ENCODE measurements at places on chromosomes 5 and 9. TPM values are rescaled to one million over a fixed set of nuclear protein-coding genes. Genes with fewer than 3 reads are reported as not detected.

GRCh38 chr5:111887706-111888105, 130.7 kb upstream of the NREP start:
- no peaks in the 10 kb centered on the region for H3K4me1 ChIP-seq
- DNase-seq = no peak
- H3K36me3 ChIP-seq = no peaks in the 10 kb centered on the region
- no peak overlapping the region for H3K4me3 ChIP-seq
- H3K27ac ChIP-seq = no peak overlapping the region

- no peak for DNase-seq
- H3K4me3 ChIP-seq = no peak overlapping the region
- no peaks in the 10 kb centered on the region for H3K36me3 ChIP-seq
- no peak overlapping the region for H3K27ac ChIP-seq
- H3K4me1 ChIP-seq = no peaks in the 10 kb centered on the region
These were observed 201.1 kb upstream of the KLF9 start for GRCh38 chr9:70615464-70616138.

- H3K36me3 ChIP-seq = no peaks in the 10 kb centered on the region
- H3K27me3 ChIP-seq = no peaks in the 10 kb centered on the region
- no peak for DNase-seq
- H3K27ac ChIP-seq = no peak overlapping the region
These were observed 61.7 kb upstream of the PSD2 start for GRCh38 chr5:139733698-139734538.

DNA sequence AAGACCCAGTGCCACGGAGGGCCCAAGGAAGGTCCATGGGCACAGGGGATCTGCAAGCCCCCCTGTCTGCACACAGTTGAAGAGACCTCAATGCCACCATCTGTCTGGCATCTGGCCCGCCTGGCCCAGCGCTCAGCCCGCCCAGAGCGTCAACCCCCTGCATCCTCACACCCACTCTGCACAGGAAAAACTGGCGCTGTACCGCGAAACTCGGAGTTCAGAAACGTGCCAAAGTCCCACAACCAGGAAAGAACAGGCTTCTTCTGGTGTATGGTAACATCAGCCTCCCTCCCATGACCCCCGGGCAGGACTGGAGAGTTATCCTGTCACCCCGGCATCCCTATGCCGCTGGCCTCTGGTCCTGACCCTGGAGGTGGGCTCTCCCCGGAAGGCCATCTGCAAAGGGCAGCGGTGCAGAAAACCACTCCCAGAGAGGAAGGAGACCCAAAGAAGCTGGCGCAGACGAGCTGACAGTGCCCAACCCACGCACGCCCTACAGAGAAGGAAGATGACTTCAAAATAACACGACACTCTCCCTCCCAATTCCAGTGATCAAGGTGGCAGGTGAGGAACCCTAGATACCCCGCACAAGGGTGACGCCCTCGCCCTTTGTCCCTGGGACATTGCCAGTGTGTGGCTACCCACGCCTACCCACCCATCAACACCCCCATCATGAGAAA, 18.9 kb downstream of the VAV2 start:
- H3K27me3 ChIP-seq = no peaks in the 10 kb centered on the region
- H3K36me3 ChIP-seq = peaks cover 4% of the 10 kb centered on the region
- DNase-seq = no peak
- H3K27ac ChIP-seq = no peak overlapping the region

- DNase-seq = no peak
- no peak overlapping the region for H3K4me3 ChIP-seq
- H3K4me1 ChIP-seq = no peaks in the 10 kb centered on the region
- H3K36me3 ChIP-seq = no peaks in the 10 kb centered on the region
- H3K27me3 ChIP-seq = no peaks in the 10 kb centered on the region
These were observed 23.4 kb upstream of the RUFY1 start for GRCh38 chr5:179526978-179527377.

- DNase-seq = no peak
- H3K27ac ChIP-seq = no peak overlapping the region
- no peaks in the 10 kb centered on the region for H3K27me3 ChIP-seq
- no peak overlapping the region for H3K4me3 ChIP-seq
- peaks cover 16% of the 10 kb centered on the region for H3K4me1 ChIP-seq
These were observed 93.1 kb downstream of the PDE4D start for GRCh38 chr5:59800347-59800893.

DNA sequence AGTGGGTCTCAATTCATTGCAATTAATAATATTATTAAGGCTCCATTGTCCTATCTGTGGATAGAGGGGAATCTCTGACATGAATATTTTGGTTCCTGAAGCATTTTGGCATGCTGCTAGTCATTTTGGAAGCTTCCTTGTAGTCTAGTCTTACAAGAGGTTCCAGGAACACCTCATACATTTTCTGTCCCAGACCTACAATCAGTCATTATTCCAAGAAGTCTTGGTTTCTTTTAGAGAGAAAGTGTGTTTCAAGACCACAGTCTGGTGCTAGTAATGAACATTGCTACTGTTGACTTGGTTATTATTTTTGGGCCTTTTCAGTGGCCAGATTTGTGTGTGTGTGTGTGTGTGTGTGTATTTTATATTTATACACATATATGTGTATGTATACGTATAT, 98.9 kb downstream of the ERCC6L2 start:
- H3K4me1 ChIP-seq = no peaks in the 10 kb centered on the region
- DNase-seq = no peak
- no peak overlapping the region for H3K4me3 ChIP-seq
- no peaks in the 10 kb centered on the region for H3K36me3 ChIP-seq
- H3K27me3 ChIP-seq = no peaks in the 10 kb centered on the region

GRCh38 chr9:85514256-85514655, 227.5 kb downstream of the AGTPBP1 start:
- H3K4me3 ChIP-seq = no peak overlapping the region
- H3K4me1 ChIP-seq = peaks cover 42% of the 10 kb centered on the region
- no peaks in the 10 kb centered on the region for H3K36me3 ChIP-seq
- H3K27ac ChIP-seq = peak overlapping the region; percentile 45

- H3K36me3 ChIP-seq = no peaks in the 10 kb centered on the region
- no peak overlapping the region for H3K27ac ChIP-seq
- no peaks in the 10 kb centered on the region for H3K4me1 ChIP-seq
- peaks cover 9% of the 10 kb centered on the region for H3K27me3 ChIP-seq
- H3K4me3 ChIP-seq = no peak overlapping the region
- no peak for DNase-seq
These were observed 17.3 kb upstream of the SMIM32 start for GRCh38 chr5:136210259-136210658.

DNA sequence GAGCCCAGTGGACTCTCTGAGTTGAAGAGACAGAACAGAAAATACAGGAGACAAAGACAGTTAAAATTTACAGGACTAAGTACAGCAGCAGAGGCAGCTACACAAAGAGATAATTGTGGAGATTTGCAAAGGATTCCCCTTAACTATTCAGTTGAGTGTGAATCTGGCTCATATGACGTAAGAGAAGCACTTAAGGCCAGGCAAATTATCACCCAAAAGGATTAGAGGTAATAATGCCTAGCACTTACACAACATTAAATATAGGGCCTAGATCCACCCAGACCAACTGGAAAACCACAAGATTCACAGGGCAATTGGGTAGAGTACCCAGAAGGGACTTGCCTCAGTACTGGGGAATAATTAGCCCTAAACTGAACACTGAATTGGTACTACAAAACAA, 41.3 kb downstream of the ADAMTS6 start:
- H3K27ac ChIP-seq = no peak overlapping the region
- no peaks in the 10 kb centered on the region for H3K4me1 ChIP-seq
- H3K27me3 ChIP-seq = no peaks in the 10 kb centered on the region
- H3K36me3 ChIP-seq = no peaks in the 10 kb centered on the region

- no peaks in the 10 kb centered on the region for H3K27me3 ChIP-seq
- H3K36me3 ChIP-seq = no peaks in the 10 kb centered on the region
- DNase-seq = no peak
- H3K27ac ChIP-seq = no peak overlapping the region
- no peaks in the 10 kb centered on the region for H3K4me1 ChIP-seq
- no peak overlapping the region for H3K4me3 ChIP-seq
These were observed 485.0 kb downstream of the TAF11L14 start for GRCh38 chr5:18119156-18119785.

- no peak overlapping the region for H3K4me3 ChIP-seq
- H3K4me1 ChIP-seq = no peaks in the 10 kb centered on the region
- H3K27me3 ChIP-seq = no peaks in the 10 kb centered on the region
These were observed 95.7 kb upstream of the CTSL start for GRCh38 chr9:87630266-87630665.

DNA sequence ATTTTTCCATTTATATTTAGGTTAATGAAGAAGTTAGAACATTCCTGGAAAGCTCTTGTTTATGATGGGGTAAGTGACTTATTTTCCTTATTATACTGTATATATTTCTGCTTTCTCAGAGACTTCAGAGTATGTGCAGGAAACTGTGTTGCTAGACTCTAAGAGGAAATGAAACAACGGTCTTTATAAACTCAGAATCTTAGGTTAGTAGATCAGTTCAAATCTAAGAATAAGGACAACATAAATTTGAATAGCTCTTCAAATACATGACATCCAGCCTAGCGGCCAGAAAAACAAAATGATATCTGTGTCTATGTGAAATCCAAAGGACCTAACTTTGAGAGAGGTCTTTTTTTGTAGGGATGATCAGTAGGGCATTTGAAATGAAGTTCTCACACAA, 94.3 kb downstream of the PRKACG start:
- no peak overlapping the region for H3K4me3 ChIP-seq
- H3K27ac ChIP-seq = no peak overlapping the region
- no peak for DNase-seq
- no peaks in the 10 kb centered on the region for H3K27me3 ChIP-seq
- no peaks in the 10 kb centered on the region for H3K4me1 ChIP-seq
- no peaks in the 10 kb centered on the region for H3K36me3 ChIP-seq

GRCh38 chr9:74512416-74512815, 15.3 kb downstream of the RORB start:
- no peak overlapping the region for H3K4me3 ChIP-seq
- no peak for DNase-seq
- H3K4me1 ChIP-seq = no peaks in the 10 kb centered on the region
- no peaks in the 10 kb centered on the region for H3K36me3 ChIP-seq

- no peak overlapping the region for H3K4me3 ChIP-seq
- DNase-seq = no peak
- H3K36me3 ChIP-seq = no peaks in the 10 kb centered on the region
- no peaks in the 10 kb centered on the region for H3K4me1 ChIP-seq
- H3K27me3 ChIP-seq = no peaks in the 10 kb centered on the region
- no peak overlapping the region for H3K27ac ChIP-seq
These were observed 513.9 kb downstream of the MAN2A1 start for GRCh38 chr5:110203661-110204060.

- H3K36me3 ChIP-seq = no peaks in the 10 kb centered on the region
- no peak overlapping the region for H3K27ac ChIP-seq
- H3K4me1 ChIP-seq = no peaks in the 10 kb centered on the region
- H3K4me3 ChIP-seq = no peak overlapping the region
These were observed 322.3 kb upstream of the EDIL3 start for GRCh38 chr5:84706678-84707641.

DNA sequence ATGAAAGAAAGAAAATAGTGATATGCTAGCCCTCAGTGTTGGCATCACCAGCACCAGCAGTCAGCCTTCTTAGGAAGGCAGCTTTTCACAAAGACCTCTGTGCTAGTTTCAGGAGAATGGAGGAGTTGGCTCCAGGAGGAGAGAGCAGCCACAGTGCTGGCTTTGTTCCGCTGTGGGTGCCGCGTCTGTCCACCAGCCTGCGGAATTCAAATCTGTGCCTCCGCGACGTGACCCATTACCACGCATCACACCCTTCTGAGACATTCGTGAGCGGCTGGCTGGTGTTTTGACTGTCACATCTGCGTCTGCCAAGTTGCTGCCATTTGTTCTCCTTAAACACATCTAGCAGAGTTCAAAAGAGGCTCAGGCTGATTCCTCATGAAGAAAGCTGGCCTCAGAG, 34.4 kb downstream of the SNX18 start:
- H3K4me1 ChIP-seq = no peaks in the 10 kb centered on the region
- no peak overlapping the region for H3K27ac ChIP-seq
- H3K27me3 ChIP-seq = no peaks in the 10 kb centered on the region
- no peak overlapping the region for H3K4me3 ChIP-seq

- no peaks in the 10 kb centered on the region for H3K27me3 ChIP-seq
- DNase-seq = no peak
- H3K36me3 ChIP-seq = no peaks in the 10 kb centered on the region
- H3K4me1 ChIP-seq = no peaks in the 10 kb centered on the region
- no peak overlapping the region for H3K27ac ChIP-seq
These were observed 118.4 kb downstream of the CTNND2 start for GRCh38 chr5:11785771-11786352.

GRCh38 chr5:125038477-125038876, 292.0 kb upstream of the ZNF608 start:
- no peak for DNase-seq
- H3K36me3 ChIP-seq = no peaks in the 10 kb centered on the region
- no peak overlapping the region for H3K4me3 ChIP-seq
- H3K27me3 ChIP-seq = no peaks in the 10 kb centered on the region
- H3K4me1 ChIP-seq = peaks cover 2% of the 10 kb centered on the region

DNA sequence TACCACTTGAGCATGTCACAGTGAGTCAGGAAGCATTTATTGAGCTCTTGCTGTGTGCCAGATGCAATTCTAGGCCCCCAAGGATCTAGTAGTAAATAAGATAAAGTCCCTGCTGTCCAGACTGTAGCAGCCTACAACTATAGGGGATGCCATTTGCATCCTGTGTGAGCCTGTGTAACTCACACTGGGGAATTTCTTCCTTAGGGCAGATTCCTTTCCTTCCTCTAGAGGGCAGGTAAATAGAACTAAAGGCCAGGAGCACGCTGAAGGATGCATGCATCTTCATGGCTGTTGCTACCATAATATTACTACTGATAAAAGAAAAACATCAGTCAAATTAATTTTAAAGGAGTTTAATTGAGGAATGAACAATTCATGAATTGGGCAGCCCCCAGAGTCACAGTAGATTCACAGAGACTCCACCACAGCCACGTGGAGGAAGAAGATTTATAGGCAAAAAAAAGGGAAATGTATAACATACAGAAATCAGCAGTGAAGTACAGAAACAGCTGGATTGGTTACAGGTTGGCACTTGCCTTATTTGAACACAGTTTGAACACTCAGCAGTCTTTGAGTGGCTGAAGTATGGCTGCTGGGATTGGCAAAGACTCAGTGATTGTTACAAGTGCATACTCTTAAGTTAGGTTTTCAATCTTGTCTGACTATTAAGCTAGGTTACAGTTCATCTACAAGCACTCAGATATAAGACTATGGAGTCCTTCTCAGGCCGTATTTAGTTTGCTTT, 98.9 kb downstream of the ACTL7B start:
- H3K4me3 ChIP-seq = no peak overlapping the region
- no peaks in the 10 kb centered on the region for H3K36me3 ChIP-seq
- H3K27me3 ChIP-seq = no peaks in the 10 kb centered on the region

DNA sequence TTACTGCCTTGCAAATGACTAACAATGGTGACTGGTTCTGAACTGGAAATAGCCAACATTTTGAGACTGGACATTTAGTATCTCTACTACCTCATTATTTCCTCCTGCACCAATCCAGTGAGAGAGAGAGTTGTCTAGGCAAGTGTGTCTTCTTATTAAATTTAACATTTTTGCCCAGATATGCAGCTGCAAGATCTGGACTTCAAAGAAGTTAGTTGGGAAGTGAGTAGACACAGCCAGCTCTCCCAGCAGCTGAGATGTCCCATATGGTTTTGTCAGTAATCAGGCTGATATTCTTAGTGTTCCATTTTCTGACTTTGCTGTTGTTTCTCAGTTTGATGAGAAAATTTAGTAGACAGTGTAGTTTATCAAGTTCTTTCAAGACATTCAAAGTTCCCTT, 1778.8 kb upstream of the CDH6 start:
- H3K36me3 ChIP-seq = no peaks in the 10 kb centered on the region
- no peak for DNase-seq

CCNJL gene
- 2.1 TPM for polyA plus RNA-seq

NXNL2 gene
- polyA plus RNA-seq = 0.26 TPM

TLX3 gene
- polyA plus RNA-seq = not detected

PAEP gene
- not detected for polyA plus RNA-seq

TRAF1 gene
- polyA plus RNA-seq = 1.2 TPM

CTSV gene
- polyA plus RNA-seq = 101 TPM

HCN1 gene
- not detected for polyA plus RNA-seq

EXOC3 gene
- 14.2 TPM for polyA plus RNA-seq

KIF4B gene
- not detected for polyA plus RNA-seq

CCDC183 gene
- polyA plus RNA-seq = 0.06 TPM

IFNA13 gene
- not detected for polyA plus RNA-seq
